ENCODE measurements at places on chromosomes 7 and 10.

GRCh38 chr7:144437370-144438191 lies 34.1 kb upstream of the NOBOX start:
- DNase-seq, result peak; percentile 35

DNA sequence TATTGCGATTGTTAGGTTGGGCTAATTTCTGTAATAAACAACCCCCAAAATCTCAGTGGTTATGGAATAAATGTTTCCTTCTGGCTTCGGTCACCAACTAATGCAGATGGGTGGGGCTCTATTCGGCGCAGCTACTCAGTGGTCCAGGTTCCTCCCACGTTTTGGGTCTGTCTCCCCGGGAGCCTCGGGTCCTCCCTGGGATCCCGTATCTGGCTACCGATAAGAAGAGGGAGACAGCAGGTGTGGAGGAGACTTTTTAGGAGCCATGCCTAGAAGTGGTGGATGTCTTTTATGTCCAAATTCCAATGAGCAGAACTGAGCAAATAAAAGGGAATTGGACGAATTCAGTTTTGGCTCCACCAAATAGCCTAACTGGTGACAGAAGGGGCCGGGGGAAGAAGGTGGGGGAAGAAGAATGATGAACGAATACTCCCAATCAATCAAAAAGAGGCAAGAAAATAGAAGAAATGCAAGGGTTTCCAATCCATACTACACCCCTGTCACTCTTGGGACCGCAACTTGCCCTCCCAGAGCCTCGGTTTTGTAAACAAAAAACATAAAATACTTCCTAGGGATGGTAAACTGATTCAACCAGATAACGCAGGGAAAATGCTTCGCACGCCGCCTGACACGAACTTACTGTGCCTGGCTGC lies 498 bp upstream of the C10orf53 start:
- DNase-seq, result no peak

- no peak for DNase-seq
These were observed 65.4 kb upstream of the MXI1 start for GRCh38 chr10:110141871-110142635.

DNA sequence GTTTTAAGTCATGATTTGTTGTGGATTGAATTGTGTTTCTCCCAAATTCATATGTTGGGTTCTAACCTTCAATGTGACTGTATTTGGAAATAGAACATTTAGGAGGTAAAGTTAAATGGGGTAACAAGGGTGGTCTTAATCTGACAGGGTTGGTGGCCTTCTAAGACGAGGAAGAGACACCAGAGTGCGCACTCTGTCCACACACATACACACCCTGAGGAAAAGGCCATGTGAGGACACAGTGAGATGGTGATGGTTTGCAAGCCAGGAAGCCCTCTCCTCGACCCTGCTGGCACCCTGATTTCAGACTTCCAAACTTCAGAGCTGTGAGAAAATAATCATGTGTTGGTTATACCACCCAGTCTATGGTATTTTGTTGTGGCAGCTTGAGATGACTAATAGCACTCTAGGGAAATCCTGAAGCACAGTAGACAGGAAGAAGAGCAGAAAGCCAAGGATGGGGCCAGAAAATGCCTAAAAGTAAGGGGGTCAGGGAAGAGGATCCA lies 28.0 kb upstream of the SEM1 start:
- DNase-seq, result no peak

Data from SK-N-DZ (cell line).